ENCODE measurements at places on chromosomes 5 and 9.

DNA sequence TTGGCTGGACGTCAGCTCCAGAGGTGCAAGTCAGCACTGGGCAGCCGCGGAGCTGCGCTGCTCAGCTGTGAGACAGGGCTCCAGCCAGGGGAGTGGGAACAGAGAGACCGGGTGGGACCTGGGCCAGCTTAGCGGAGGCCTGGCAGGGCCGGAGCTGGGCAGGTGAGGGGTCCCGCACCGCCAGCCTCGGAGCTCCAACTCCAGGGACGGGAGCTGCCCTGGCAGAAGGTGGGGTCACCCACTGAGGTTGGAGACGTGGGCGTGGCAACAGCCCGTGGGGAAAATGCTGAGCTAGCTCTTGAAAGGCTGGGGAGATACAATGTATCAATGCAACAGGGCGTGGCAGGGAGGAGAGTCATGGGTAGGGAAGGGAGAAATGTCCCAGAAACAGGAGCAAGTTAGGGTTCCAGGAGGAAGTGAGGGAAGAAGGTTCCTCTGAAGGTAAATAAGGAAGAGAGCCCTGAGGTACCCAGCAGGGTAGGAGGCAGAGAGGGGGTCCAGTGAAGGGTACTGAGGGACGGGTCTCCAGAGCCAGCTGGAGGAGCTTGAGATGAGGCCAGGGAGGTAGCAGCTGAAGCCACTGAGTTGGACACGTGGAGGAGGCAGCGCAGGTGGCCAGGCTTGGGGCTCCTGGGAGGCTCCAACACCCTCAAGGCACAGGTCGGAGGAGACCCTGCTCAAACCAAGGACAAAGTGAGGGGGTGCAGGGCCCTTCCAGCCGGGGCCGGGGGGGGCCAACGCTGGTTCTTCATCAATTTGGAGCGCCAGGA, 736 bp upstream of the NKD2 start:
- DNase-seq = no peak

DNA sequence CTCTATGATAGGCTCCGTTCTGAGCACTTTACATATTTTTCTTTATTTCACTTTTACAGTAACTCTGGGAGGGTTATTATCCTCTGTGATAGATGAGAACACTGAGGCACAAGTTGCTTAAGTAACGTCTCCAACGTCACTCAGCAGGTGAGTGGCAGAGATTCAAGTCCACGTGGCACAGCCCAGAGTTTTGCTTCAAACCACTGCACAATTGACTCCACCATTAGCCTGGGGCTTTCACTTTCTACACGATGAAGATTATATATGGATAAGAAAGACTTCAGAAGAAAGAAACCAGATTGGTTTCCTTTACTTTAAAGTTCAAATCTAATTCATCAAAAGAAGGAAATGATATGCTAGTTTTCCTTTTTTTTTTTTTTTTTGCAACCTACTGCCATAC, 245.9 kb downstream of the SYK start:
- no peak for DNase-seq

DNA sequence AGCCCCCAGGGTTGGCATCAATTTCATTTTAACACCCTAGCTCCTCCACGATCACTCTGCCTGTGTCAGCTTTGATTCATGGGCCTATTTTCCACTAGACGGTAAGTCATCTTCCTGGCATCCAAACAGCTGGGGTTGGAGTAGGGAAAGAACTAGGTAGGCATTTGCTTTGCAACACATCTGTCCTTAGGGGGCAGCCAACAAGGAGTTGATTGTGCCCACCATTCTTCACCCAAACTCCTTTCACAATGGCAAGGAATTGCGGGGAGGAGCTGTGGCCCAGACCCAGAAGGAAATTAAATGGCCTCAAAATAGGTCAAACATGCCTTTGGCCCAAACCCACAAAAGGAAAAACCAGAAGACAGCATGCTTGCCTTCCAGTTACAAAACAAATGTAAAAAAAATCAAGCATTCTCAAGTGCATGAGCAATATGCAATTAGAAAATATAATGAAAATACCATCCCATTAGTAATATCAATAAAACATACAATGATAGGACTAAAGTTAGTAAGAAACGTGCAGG, 71.8 kb downstream of the NRG2 start:
- no peak for DNase-seq

DNA sequence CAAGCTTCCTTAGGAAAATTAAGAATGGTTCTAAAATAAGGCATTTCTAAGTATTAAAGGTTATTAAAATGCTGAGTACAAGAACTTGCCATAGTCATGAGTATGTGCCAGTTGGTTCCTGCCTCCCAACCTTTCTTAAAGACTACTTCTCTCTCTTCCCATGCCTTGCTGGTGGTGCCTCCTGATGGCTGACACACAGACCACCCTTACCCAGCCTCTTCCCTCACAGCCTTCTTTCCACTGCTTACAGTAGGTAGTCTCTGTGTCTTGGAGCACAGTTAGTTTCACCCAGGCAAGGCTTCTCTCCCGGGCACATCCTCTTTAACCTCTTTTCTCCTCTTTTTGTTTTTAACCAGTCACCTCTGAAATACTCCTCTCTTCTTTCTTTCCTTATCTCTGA, 20.6 kb upstream of the GPR150 start:
- no peak for DNase-seq

DNA sequence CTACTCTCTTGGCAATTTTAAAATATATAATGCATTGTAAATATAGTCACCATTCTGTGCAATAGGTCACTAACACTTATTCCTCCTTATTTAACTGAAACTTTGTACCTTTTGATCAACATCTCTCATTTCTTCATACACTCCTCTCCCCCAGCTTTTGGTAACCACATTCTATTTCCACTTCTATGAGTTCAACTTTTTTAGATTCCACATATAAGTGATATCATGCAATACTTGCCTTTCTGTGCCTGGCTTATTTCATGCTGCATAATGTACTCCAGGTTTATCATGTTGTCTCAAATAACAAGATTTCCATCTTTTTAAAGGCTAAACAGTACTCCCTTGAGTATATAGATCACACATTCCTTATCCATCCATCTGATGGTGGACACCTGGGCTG, 188.8 kb downstream of the NXNL2 start:
- DNase-seq = no peak

GRCh38 chr9:105639936-105640335, 22.3 kb upstream of the TAL2 start:
- no peak for DNase-seq

DNA sequence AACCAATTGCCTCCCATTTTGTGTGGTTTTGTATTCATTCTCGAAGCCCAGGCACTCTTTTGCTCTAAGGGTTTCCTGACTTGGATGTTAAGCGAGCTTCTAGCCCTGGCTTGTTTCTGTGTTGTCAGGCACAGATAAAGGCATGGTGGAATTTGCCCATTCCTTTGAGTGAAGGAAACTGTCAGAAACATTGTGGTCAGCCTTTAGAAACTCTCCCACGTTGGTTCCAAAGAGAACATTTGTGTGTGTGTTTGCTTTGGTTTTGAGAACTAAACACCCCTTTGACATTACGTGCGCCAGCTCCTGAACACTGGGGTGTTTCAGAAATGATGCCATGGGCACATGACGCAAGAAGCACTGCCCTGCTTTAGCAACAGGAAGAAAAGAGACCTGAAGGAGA, 320.9 kb downstream of the NTRK2 start:
- DNase-seq = no peak

DNA sequence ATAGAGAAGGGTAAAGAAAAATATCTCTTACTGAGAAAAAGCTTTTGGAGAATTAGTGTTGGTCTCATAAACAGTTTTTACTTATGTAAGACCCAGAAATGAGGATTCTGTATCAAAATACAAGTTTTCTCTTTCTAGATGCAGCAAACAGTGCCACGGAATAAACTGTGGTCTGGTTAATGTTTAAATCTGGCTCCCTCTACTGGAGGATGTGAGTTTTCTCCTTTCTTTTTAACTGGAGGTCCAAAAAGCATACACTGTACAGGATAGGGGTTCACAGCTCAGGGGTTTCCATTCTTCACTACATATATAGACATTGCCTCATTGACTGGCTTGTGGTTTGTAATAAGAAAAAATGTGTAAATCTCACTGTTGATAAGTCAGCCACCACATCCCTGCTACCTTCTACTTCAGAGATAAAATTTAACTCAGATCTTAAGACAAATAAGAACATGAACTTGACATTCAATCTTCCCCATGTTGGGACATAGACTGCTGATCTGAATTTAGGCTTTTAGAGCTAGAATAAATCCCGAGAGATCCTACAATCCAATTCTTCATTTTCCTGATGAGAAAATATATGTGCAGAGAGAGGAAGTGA, 98.9 kb downstream of the CFAP95 start:
- no peak for DNase-seq

DNA sequence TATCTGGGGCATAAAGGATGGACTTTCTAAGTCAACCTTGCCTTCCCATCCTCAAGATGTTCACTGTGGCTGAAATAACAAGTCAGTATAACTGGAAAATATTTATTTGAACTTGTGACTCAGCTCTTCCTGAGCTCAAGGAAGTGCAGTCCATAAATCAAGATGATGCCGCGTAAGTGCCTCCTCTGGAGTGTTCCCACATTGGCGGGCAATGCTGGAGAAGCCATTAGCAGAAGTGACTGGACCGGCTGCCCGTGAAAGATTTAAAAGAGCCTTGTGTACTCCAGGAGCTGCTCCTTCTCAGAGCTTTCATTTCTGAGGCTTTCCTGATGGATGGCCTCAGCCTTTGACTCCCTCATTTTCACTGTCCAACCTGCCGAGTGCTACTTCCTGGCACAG, 17.4 kb downstream of the TMOD1 start:
- no peak for DNase-seq

DNA sequence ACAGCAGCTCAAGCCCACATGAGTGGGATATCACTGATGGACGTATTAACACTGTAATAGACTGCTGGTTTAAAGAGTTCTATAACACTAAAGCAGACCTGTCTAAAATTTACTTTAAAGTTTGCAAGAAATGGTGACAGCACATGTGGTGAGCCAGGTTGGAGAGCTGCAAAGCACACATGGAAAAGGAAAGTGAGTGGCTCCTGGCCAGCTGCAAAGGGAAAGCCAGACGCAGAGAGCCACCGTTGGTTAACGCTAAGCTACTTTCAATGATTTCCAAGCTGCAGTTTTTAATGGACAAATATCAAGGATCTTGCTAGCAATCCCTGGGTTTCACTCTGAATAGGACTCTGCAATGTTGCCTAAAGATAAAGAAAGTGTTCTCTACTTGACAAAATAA, 89.9 kb downstream of the CTNND2 start:
- no peak for DNase-seq

DNA sequence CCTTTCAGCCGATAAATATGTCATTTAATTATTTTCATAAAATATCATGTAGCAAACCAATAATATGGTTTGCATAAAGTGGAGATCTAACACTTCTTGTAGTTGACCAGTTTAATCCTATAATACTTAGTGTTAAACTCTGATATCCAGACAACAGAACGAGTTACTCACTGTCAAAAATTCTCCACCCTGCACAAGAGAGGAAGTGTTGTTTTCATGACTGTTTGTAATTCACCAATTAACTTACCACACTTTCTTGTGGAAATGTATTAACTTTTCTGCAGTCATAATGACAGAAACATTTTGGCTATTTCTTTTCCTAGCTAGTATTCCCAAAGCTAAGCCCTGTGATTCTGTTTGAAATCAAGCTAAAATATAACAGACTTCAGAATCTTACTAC, 555.3 kb upstream of the FTMT start:
- no peak for DNase-seq

- no peak for DNase-seq
Observed at GRCh38 chr9:3751125-3751758, 225.4 kb upstream of the RFX3 start.

DNA sequence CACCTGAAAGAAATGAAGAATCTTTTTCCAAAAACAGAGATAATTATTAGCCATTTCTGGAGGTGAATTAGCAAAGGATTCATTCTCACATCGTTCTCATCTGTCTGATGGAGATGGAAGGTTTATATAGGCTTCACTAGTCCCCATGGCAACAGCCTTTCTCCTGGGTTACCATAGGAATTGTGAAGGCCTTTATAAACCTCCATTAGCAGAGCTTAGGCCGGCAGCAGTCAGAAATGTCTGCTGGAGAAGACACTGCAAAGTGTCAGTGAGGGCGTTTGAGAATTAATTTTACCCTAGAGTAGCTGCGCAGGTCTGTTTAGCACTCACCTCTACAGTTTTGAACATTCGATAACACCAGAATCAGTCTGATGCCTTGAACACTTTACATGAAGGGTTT, 290.4 kb upstream of the NR4A3 start:
- peak; percentile 5 for DNase-seq

- no peak for DNase-seq
Observed at GRCh38 chr5:65970481-65971367, 44.3 kb downstream of the ERBIN start.

- no peak for DNase-seq
Observed at GRCh38 chr9:114400219-114400618, 12.4 kb upstream of the AKNA start.

- DNase-seq = no peak
Observed at GRCh38 chr5:57405984-57406383, 76.6 kb downstream of the ACTBL2 start.

- no peak for DNase-seq
Observed at GRCh38 chr9:97487107-97487506, 14.4 kb upstream of the TMOD1 start.

GRCh38 chr5:5613261-5613990, 190.9 kb downstream of the ICE1 start:
- DNase-seq = no peak
